ENCODE measurements at places on chromosomes 5 and 9. TPM values are rescaled to one million over a fixed set of nuclear protein-coding genes. Genes with fewer than 3 reads are reported as not detected.

GRCh38 chr5:9447691-9448090 is 98.2 kb downstream of the SEMA5A start:
- H3K4me3 ChIP-seq, result no peak overlapping the region
- H3K4me1 ChIP-seq, result no peaks in the 10 kb centered on the region
- no peak for DNase-seq
- H3K36me3 ChIP-seq, result no peaks in the 10 kb centered on the region

Gene GDNF
- total RNA-seq, result 0.88 TPM

GRCh38 chr9:112548051-112548440 is 61.4 kb downstream of the KIAA1958 start:
- H3K27ac ChIP-seq, result no peak overlapping the region
- no peak overlapping the region for H3K4me3 ChIP-seq
- H3K4me1 ChIP-seq, result no peaks in the 10 kb centered on the region
- H3K27me3 ChIP-seq, result no peaks in the 10 kb centered on the region
- H3K36me3 ChIP-seq, result no peaks in the 10 kb centered on the region

Gene CAPSL
- total RNA-seq, result 1.9 TPM

GRCh38 chr9:92242260-92243136 is 51.0 kb downstream of the IARS1 start:
- H3K27me3 ChIP-seq, result no peaks in the 10 kb centered on the region
- no peak for DNase-seq
- no peaks in the 10 kb centered on the region for H3K4me1 ChIP-seq
- peak overlapping the region; percentile 66 for H3K27ac ChIP-seq
- H3K36me3 ChIP-seq, result peaks cover 54% of the 10 kb centered on the region

DNA sequence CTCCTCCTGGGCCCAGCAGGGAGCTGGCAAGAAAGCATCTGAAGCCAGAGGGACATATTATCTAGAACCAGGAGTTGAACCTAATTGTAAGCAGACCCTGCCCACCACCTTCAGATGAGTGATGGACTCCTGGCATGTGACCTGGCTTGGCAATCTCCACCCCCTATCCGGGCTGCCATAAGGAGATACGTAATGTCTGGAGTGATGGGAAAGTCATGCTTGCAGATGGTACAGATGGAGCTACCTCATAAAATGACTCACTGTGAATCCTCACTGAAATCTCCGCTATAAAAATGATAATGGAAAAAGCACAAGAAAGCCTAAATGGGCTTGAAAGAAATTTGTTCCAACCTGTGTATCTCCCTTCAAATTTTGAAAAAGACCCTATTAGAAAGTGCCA is 157.5 kb downstream of the DMRT2 start:
- no peak overlapping the region for H3K27ac ChIP-seq
- no peaks in the 10 kb centered on the region for H3K36me3 ChIP-seq
- H3K4me1 ChIP-seq, result no peaks in the 10 kb centered on the region
- no peaks in the 10 kb centered on the region for H3K27me3 ChIP-seq

DNA sequence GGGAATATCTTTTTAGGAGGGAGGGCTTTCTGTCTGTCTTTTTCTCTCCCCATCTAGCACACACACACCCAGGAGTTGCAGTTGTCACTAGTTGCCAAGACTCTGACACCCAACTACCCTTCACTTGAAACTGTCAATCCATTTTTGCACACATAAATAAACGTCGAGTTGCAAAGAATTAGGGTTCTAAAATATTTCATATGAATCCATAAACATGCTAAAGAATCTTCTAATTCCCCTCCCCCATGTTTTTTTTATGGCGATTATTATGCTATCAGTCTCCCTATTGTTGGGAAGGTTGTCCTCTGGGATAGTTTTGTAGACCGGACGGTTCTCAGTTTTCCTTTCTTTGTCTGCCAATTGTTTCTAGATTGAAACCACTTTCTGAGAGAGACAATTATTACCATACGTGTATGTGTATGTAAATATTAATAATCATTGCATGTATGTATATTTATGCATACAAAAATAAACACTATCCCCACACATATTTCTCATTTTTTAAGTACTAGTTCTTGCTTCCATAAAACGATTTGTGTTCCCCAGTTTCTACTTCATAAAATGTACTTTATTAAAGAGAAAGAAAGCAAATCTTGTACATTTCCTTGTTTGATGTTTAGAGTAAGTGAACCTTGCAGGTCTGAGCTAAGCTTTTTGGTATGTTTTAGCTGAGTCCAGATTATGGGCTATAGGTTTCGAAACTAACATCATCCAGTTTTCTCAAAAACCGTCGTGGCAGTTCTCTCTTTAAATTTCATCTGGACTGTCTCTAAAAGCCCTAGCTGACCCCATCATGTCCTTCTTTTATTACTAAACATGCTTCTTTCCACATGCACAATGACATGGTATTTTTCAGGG is 165.0 kb upstream of the MPDZ start:
- no peaks in the 10 kb centered on the region for H3K36me3 ChIP-seq
- H3K4me3 ChIP-seq, result no peak overlapping the region
- no peak overlapping the region for H3K27ac ChIP-seq
- no peaks in the 10 kb centered on the region for H3K4me1 ChIP-seq
- DNase-seq, result no peak

Gene BRIX1
- total RNA-seq, result 22.9 TPM

Gene MARCHF11
- total RNA-seq, result not detected

DNA sequence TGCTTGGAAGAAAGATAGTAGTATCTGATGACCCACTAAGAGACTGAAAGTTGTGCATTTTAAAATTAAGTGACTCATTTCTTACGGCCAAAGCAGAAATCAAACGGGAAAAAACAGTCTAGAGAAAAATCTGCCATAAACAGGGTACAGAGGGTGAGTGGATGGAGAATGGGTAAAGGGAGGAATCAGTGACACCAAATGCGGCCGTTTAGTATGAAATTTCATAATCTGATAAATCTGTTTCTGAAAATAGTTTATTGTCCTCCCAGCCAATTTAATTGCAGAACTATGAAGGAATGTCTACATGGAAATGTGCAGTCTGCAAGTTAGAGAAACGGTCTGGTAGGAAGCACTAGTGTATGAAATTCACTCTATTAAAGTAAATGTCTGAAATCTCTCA is 39.5 kb downstream of the ADAMTS12 start:
- H3K27ac ChIP-seq, result no peak overlapping the region
- H3K36me3 ChIP-seq, result no peaks in the 10 kb centered on the region
- DNase-seq, result no peak
- H3K4me3 ChIP-seq, result no peak overlapping the region

Gene GFI1B
- total RNA-seq, result 0.28 TPM

Gene CCNI2
- total RNA-seq, result 3.4 TPM

DNA sequence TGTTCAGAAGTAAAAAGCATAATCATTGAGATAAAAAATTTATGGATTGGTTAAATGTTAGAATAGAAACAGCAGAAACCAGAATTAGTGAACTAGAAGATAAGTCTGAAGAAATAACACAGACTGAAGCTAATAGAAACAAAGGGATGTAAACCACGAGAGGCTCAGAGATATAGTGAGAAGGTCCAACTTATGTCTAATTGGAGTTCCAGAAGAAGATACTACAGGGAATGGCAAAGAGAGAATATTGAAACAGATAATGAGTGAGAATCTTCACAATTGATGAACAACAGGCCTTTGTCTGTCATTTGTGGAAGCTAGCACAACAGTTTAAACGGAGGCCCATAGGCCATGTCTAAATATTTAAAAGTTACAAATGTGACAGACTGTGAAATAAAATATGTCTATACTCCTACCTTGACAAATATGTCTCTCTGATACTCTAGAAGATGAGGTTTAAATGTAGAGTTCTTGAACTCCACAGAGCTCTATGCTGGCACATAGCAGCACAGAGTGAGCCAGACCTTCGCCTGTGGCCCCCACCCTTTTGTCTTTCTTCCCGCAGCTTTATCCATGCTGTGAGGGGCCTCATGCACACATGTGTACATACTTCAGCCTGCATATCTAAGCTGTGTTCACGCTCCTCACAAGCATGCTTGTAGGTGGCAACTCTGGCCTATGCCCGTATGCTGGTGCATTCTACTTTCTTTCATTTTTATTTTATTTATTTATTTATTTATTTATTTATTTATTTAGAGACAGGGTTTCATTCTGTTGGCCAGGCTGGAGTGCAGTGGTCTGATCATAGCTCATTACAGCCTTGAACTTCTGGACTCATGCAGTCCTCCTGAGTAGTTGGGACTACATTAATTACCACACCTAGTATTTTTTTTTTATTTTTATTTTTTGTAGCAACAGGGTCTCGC is 45.0 kb upstream of the ABL1 start:
- no peak overlapping the region for H3K4me3 ChIP-seq
- no peaks in the 10 kb centered on the region for H3K27me3 ChIP-seq
- no peak for DNase-seq
- H3K4me1 ChIP-seq, result peaks cover 7% of the 10 kb centered on the region
